ENCODE measurements at places on chromosomes 12 and 14.

DNA sequence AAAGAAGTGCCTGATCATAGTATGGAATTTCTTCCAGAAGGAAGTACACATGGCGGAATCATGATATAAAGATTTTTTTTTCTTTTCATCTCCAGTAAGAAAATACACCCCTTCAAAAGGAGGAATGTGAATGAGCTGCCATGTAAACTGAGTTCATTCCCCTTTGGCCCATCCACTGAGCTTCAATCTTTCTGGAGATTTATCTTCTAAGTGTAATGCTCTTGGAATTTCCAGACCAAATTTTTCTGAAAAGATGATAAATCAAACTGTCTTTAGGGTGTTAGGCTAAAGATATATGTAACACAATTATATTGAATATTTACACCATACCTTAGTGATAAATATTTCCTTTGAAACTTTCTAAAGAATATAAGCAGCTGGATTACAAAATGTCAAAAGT, 5.2 kb downstream of the DCN start:
- DNase-seq = peak; percentile 52

DNA sequence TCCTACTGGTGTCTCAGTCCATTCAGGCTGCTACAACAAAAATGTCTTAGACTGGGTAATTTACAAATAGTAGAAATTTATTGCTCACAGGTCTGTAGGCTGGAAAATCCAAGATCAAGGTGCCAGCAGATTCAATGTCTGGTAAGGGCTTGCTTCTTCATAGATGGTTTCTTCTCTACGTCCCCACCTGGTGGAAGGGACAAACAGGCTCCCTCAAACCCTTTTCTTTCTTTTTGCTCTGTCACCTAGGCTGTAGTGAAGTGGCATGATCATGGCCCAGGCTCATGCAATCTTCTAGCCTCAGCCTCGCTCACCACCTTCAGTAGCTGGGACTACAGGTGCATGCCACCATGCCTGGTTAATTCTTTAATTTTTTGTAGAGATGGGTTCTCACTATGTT, 106.8 kb upstream of the RPH3A start:
- DNase-seq = no peak

DNA sequence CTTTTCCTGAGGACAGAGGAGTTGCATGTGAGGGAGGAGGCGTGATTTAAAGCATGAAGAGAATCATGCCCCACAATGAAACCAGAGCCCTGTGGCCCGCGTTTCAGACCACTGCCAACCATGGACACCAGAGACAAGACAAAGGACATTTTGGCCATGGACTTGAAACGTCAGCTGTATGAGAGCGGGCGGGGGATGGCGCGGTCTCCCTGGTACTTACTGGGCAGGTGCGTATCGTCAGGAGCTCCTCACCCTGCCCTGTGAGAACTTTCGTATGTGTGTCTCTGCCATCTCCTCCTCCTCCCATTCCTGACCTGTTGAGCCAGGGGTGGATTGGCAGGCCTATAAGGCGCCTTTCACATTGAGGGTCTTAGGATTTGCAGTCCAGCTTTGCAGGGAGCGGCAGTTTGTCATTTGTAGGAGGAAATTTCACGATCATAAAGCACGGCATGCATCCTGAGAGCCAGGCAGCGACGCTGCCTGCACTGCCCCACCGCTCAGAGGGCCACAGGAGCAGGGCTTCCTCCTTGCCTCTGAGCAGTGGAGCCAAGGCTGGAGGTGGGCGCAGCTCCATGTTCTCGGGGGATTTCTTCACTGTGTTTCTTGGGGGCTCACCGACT, 22.2 kb downstream of the SFSWAP start:
- no peak for DNase-seq

- DNase-seq = no peak
Observed at GRCh38 chr12:53602176-53602864, 23.9 kb downstream of the ATF7 start.

DNA sequence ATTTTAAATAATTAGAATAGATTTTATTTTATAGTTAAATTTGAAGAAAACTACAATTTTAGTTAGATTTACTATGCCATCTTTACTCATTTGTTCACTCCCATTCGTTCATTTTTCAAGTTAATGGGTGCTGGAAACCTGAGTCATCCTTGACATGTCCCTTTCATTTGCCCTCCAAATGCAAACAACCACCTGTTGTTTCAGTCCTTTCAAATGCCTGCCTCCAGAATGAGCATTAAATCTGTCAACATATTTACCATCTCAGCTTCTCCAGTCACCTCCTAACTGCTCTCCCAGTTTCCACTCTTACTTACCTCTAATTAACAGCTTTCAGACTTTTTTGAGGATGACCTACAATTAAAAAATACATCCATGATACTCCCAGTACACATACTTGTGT, 375.5 kb downstream of the RAD51B start:
- no peak for DNase-seq

GRCh38 chr12:4005851-4006430, 132.7 kb upstream of the PARP11 start:
- no peak for DNase-seq

GRCh38 chr12:31584782-31585181, 6.2 kb downstream of the DENND5B start:
- DNase-seq = no peak

- DNase-seq = no peak
Observed at GRCh38 chr12:116366824-116367223, 89.3 kb upstream of the MED13L start.

GRCh38 chr14:70114621-70115156, 74.1 kb downstream of the SLC8A3 start:
- no peak for DNase-seq

- peak; percentile 37 for DNase-seq
Observed at GRCh38 chr14:52413729-52414408, 99.8 kb downstream of the PTGER2 start.

DNA sequence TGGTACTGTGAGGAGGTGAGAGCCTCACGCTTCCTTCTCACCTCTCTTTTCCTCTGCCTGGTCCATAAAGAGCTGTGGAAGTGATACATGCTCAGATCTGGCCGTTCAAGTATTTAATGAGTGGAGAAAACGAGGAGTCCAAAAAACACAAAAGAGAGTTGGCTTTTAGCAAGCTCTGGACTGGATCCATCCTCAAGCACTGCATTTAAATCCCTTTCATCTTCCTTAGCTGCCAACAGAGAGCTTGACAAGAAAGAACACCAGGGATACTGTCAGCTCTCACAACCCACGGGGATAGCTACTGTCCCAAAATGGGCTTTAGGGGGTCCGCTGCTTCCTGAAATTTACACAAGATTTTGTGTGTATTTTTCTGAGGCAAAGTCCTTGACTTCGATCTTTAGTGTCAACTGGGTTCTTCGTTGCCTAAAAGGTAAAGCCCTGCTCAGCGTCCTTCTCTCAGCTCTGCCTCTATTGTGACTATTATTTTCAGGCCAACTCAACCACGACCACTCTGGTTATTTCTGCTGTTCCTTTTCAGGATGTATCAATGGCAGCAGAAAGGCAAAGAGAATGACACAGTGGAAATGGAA, 120.9 kb downstream of the TMTC1 start:
- no peak for DNase-seq

All from fibroblast of skin of left biceps (primary cell).